ENCODE measurements at places on chromosomes 3 and 15.

DNA sequence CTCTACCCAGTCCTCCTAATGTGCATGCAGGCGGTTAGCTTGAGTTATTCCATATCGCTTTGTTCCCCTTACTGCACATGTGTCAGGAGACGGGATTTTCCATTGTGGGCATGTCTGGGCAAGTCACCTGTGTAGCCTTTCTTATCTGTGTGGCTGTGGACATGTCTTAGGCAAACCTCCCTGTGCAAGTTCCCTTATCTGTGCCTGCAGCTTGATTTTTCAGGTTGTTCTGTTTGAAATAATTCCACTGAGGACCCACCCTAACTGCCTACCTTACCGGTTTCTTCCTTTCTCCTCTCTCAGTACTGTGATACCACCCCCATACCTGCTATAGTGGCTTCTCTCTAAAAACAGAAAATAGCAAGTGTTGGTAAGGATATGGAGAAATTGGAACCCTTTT lies 113.6 kb downstream of the NEO1 start:
- DNase-seq = no peak

- DNase-seq = no peak
Observed at GRCh38 chr3:78405745-78406144, 1362.1 kb downstream of the ROBO1 start.

DNA sequence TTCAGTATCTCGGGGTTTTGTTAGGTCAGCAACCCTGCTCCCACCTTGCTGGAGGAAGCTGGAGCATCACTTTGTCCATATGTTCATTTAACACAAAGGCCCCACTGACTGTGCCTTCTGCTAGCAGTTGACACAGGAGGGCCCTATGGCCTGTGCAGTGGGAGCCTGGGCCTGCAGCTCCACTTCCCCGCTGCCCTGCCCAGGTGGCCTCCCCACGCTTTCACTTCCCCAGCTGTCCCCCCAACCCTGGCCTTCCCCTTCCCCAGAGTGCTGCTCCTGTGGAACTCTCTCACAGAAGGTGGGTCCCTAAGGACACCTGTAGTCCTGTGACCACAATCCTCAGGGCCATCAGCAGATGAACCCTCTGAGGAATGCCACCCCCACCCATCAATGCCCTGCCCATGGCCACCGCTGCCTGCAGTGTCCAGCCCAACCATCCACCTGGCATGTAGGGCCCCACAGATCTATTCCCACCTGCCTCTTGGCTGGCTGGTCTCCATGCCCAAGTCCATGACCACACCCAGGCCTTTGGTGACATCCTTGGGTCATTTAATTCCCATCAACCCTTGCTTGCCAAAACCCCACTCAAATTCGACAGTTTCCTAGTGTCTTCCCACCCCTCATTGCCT lies 13.5 kb downstream of the TBC1D21 start:
- DNase-seq = no peak

DNA sequence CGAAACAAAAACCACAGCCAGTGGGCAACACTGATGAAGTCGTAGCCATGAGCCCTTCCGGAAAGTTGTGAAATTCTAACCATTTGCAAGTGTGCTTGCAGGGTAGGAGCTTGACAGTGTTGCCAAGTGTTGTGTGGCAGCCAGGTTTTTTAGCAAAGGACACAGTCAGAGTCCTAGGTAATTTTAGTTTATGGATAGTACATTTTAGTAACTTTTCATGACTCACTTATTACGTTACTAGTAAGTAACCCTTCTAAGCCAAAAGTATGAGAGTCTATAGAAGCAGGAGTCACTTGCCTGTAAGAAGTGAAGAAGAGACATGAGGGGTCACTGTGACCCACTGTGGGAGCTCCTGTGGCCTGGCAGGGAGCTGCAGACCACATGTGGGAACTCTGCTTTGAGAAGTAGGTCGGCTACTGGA lies 54.8 kb upstream of the ADPGK start:
- DNase-seq = no peak

DNA sequence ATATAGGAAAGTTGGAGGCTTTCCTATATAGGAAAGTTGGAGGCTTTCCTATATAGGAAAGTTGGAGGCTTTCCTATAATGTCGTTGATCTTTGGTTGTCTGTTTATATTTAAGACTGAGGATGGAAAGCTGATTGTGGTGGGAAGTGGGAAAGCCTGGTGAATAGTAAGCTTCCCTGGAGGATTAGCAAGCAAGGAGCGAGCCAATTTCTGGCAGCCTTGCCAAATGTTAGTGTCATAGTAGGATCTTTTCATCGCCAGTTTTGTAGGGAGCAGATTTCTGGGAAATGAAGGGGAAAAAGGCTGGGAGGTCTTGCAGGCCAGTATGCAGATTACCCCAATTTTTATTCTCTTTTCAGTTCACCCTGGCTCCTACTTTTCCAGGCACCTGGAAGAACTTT lies 39.9 kb upstream of the CCNL1 start:
- peak; percentile 28 for DNase-seq

DNA sequence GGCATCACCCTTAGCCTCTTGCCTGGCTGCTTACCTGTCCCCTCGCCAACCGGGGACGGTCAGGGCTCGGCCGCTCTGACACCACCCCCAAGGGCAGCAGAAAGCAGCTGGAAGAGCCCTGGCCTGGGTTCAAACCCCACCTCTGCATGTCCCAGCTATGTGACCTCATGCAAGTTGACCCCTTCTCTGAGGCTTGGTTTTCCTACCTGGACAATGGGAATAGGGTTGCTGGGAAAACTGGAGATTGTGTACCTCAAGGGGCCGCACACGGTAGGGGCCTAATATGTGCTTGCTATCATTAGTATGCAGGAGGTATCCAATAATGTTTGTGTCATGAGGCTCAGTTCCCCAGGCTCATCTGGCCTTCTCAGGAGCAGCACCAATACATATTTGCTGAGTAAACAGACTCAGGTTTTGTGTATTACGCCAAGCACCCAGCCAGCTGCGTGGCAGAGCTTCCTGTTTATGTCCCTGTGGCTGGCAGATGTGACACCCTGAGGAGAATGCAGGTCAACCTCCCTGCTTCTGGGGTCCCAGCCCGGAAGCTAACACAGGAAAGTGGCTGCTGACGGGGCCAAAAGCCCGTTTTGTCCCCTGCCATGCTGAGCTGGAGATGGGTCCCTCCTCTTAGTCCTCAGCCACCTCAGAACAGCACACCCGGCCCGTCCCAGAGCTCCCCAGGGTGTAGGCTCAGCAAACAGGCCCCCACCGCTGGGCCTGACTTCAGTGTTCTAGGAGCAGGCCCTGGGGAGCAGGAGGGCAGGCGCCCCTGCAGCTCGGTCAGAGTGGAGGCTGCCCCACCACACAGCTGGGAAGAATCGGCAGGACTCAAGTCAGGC lies 29.7 kb downstream of the PLXND1 start:
- DNase-seq = no peak

DNA sequence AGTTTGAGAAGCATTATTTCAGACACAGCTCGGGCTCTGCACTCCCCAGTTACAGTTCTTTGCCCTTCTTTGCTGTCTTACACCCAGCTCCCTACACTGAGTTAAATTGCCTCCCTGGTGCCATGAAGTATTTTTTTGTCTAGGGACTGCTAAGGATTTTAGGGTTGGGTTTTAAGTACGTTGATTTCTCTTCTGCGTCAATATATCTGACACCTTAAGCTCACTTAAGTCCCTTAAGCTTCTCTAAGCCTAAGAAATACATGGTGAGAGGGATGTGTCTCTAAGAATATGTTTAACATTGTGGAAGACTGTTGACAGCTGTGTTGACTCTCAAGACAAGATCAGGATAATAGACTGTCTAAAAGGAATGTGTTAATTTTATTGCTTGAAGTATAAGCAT lies 400.5 kb downstream of the PTPRG start:
- no peak for DNase-seq

GRCh38 chr3:110149763-110150162 lies 812.4 kb upstream of the DPPA4 start:
- no peak for DNase-seq

GRCh38 chr3:157442729-157443128 lies 6.1 kb downstream of the PTX3 start:
- peak; percentile 89 for DNase-seq

DNA sequence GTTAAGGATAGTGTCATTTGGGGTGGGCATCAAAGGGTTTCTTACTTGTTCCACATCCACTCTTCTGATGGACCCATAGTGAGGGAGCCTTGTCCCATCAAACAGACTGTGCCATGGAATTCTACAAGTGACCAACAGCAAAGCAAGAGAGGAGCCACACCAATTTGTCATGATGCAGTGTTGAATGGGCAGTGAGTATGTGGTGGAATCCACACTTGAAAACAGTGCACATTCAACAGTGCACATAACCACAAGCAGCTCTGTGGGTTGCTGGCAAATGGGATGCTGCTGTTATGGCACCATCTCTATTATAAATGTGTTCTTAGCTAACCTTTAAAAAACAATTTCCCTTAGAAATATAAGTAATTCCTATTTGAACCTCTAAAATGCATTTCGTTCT lies 52.5 kb upstream of the CPNE4 start:
- no peak for DNase-seq

GRCh38 chr3:54818486-54818885 lies 109.4 kb downstream of the LRTM1 start:
- DNase-seq = no peak

GRCh38 chr3:85574006-85574705 lies 615.4 kb downstream of the CADM2 start:
- DNase-seq = no peak

GRCh38 chr15:41904541-41905005 lies 10.7 kb upstream of the SPTBN5 start:
- DNase-seq = peak; percentile 74

GRCh38 chr3:15936312-15936711 lies 138.5 kb upstream of the ANKRD28 start:
- no peak for DNase-seq

DNA sequence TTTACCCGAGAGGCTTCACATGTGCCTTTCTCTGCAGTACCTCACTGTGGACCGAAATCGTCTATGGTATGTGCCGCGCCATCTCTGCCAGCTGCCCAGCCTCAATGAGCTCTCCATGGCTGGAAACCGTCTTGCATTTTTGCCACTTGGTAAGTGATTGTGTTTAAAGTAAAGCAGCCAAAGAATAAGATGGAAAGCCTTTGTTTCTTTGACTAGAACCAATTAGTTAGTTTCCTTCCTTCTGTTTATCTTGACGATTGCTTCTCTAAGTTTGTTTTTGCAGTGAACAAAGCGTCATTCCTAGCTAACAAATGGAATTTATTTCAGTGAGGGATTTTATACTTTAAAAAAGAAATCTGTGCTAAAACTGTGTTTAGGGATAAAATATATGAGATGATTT lies 82.7 kb downstream of the LRRC28 start:
- DNase-seq = no peak

Data from fibroblast of pulmonary artery (primary cell).